Choroid plexus epithelial cell (primary cell): ENCODE measurements at places on chromosomes 6 and 20.

GRCh38 chr6:160154471-160154870, 32.9 kb downstream of the SLC22A1 start:
- DNase-seq = no peak

GRCh38 chr6:151576633-151577032, 82.8 kb downstream of the CCDC170 start:
- no peak for DNase-seq

DNA sequence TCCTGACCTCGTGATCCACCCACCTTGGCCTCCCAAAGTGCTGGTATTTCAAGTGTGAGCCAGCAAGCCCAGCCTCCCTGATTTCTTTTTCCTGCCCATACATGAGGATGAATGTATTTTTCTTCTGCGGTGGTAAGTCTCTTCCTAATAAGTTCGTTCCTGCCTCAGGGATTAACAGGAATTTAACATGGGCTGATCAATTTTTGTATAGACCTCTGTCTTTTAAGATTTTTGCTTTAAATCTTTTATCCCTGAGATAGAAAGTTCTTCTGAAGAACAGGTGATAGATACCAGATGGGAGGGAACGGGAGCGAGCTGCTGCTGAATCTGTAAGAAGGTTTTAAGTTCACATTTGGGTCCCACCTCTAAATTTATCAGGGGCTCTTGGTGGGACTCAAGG, 7.0 kb upstream of the ZNFX1 start:
- DNase-seq = no peak

GRCh38 chr20:43185901-43186300, 3.8 kb downstream of the PTPRT start:
- no peak for DNase-seq

- no peak for DNase-seq
Measured at GRCh38 chr6:73742433-73742832, 46.4 kb downstream of the CD109 start.

DNA sequence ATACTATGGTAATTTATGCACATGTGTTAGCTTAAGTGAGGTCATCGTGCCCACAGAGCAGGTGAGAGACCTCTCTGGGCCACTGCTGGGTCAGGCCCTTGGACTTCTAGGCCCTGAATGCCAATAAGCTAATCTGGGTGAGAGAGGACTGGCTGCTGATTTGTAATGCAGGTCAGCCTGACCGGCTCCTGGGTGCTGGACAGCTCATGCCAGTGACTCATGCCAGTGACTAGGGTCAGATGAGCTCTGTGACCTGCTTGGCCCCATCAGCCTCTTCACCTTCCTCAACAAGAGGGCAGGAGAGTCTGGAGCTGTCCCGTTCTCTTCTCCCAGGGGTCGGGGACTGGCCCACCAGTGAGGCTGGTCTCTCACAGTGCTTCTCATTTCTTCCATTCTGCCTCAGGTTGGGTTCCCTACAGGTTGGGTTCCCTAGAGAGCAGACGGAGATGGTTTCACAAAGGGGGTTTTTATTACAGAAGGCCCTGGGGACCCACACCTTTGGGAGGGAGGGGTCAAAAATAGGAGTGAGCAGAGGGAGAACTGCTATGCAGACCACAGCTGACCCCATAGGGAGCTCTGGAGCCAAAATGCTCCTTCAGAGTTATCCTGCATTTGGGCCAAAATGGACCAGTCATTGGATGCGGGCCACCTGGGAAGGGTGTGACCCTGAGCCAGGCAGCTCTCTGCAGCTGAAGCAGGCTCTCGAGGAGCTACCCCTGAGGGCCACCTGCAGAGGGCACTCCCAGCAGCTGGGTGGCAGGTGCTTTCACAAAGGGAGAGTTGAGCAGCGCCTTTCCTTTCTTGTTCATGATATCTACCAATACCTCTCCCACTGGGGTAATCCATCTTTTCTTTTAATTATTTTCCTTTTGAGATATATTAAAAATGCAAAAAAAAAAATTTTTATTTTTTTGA, 2.2 kb upstream of the OXT start:
- DNase-seq = no peak

DNA sequence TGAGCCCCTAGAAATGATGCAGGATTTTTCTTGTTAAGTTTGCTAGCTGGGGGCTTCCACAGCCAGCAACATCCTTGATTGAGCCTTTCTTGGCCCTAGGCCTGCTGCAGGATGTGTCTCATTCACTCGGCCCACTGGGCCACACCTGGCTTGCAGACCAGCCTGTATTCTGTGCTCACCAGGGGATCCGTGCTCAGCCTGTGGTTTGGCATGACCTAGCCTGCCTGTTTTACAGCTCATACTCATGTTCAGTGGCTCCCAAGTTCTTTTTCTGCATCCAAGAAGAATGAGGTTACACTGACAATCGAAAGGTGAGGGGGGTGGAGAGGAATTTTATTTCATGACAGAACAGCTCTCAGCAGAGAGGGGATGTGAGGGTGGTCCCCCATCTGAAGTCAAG, 263.4 kb downstream of the RIMS1 start:
- DNase-seq = no peak
